ENCODE measurements at places on chromosomes 4 and X.

DNA sequence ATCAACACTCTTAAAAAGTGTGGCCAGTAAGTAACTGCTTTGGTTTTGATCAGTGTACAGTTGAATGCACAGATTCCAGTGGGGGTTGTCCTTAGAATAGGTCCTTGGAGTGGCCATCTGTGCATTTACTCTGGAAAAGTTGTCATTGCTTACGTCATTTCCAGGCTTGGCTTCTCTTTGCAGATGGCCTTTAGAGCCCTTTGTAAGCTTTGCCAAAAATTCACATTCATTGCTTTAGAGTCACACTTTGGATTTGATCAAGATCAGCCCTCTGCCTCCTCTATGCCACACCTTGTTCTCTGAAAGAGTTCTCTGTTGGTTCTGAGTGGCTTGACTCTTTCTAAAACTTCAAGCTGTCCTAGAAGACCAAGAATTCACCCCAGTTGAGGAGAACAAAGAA lies 83.9 kb downstream of the MAMLD1 start:
- DNase-seq = no peak
- H3K4me3 ChIP-seq = no peak overlapping the region
- H3K27me3 ChIP-seq = no peaks in the 10 kb centered on the region
- no peaks in the 10 kb centered on the region for H3K36me3 ChIP-seq
- H3K4me1 ChIP-seq = no peaks in the 10 kb centered on the region
- no peak overlapping the region for H3K27ac ChIP-seq

DNA sequence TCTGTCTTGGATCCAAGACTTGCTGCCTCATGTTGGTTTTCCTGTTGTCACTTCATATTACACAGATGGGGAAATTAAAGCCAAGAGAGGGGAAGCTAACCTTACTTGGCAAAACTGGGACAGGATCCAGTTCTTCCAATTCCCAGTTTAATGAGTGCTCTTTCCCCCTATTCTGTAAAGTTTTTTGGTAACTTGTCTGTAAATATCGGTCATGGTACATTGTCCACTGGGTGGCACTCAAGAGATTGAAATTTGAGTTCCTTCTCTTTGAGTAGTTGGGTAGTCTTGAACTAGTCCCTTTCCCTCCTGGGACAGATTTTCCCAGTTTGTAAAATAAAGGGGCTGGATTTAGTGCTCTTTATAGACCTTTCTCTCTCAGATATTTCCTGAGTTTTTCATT lies 12.4 kb upstream of the EOLA2 start:
- no peak overlapping the region for H3K4me3 ChIP-seq
- DNase-seq = no peak
- no peaks in the 10 kb centered on the region for H3K27me3 ChIP-seq
- H3K4me1 ChIP-seq = no peaks in the 10 kb centered on the region
- peaks cover 3% of the 10 kb centered on the region for H3K36me3 ChIP-seq

DNA sequence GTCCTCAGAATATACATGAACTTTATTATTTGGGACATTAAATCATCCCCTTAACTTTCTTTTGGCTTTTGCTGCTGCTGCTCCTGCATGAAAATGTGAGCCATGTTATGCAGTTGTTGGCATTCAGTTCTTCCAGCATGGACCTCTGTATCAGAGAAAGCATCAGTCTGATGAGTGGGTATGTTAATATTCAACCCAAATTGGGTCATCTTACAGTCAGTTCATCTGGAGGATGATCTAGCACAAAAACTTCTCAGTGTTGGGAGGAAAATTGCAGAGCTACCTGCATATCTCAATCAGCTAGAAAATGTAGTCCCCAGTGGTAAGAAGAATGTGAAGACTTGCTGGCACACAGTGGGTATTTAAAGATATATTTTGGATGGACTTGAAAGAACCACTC lies 96.7 kb downstream of the IL1RAPL2 start:
- H3K36me3 ChIP-seq = no peaks in the 10 kb centered on the region
- peaks cover 8% of the 10 kb centered on the region for H3K4me1 ChIP-seq
- no peak overlapping the region for H3K4me3 ChIP-seq
- H3K27ac ChIP-seq = no peak overlapping the region

GRCh38 chr4:113355550-113356371 lies 306.3 kb downstream of the ANK2 start:
- no peaks in the 10 kb centered on the region for H3K36me3 ChIP-seq
- no peak for DNase-seq
- no peaks in the 10 kb centered on the region for H3K27me3 ChIP-seq

GRCh38 chr4:99847362-99847976 lies 30.8 kb downstream of the DAPP1 start:
- peaks cover 8% of the 10 kb centered on the region for H3K4me1 ChIP-seq
- DNase-seq = no peak
- no peak overlapping the region for H3K4me3 ChIP-seq
- H3K36me3 ChIP-seq = no peaks in the 10 kb centered on the region
- H3K27me3 ChIP-seq = peaks cover 3% of the 10 kb centered on the region
- H3K27ac ChIP-seq = peak overlapping the region; percentile 91

DNA sequence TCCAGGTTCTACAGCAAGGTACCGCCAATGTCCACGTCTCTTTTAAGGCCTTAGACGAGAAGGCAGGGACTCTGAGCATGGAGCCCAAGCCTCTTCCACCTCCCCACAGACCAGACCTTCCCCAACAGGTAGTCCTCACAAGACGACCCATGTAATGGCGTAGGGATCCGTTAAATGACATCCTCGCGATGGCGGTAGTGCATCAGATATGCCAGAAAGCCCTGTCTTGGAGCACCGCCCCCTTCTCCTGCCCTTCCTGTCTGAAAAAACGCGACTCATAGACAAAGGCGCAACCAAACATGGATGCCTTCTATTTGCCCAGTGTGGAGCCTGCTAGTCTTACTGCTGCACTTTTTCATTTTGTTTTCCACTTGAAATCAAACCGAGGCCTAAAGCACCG lies 185.4 kb downstream of the OR13H1 start:
- no peaks in the 10 kb centered on the region for H3K27me3 ChIP-seq
- no peak overlapping the region for H3K27ac ChIP-seq
- H3K36me3 ChIP-seq = peaks cover 52% of the 10 kb centered on the region
- H3K4me3 ChIP-seq = no peak overlapping the region
- no peaks in the 10 kb centered on the region for H3K4me1 ChIP-seq
- DNase-seq = no peak

GRCh38 chr4:3458371-3458770 lies 4.7 kb upstream of the DOK7 start:
- no peak for DNase-seq
- peaks cover 27% of the 10 kb centered on the region for H3K27me3 ChIP-seq
- no peaks in the 10 kb centered on the region for H3K4me1 ChIP-seq
- no peak overlapping the region for H3K27ac ChIP-seq
- H3K4me3 ChIP-seq = no peak overlapping the region

All from progenitor cell of endocrine pancreas (in vitro differentiated cells).